ENCODE measurements at places on chromosomes 2 and 18. TPM values are rescaled to one million over a fixed set of nuclear protein-coding genes. Genes with fewer than 3 reads are reported as not detected.

DNA sequence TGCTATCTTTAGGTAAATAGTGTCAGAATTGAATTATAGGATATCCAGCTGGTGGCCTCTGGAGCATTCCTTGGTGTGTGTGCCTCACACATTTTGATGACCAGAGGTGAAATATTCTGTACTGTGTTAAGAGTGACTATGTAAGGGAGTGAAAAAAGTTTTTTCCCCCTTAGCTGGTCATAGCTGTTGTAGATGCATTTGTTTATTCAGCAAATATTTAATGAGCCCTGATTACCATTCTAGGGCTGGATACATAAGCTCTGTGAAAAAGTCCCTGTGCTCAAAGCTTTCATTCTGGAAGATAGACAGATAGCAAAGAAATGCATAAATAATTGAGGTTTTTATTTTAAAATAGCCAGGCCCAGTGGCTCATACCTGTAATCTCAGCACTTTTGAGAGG is 10.9 kb downstream of the TTLL4 start:
- H3K27ac ChIP-seq: no peak overlapping the region
- H3K36me3 ChIP-seq: peaks cover 1% of the 10 kb centered on the region
- no peak for DNase-seq
- no peaks in the 10 kb centered on the region for H3K4me1 ChIP-seq
- H3K4me3 ChIP-seq: no peak overlapping the region

CHST9 gene
- 0.68 TPM for total RNA-seq

GRCh38 chr2:129101186-129101585 is 782.5 kb upstream of the HS6ST1 start:
- no peaks in the 10 kb centered on the region for H3K27me3 ChIP-seq
- H3K36me3 ChIP-seq: no peaks in the 10 kb centered on the region
- H3K4me1 ChIP-seq: no peaks in the 10 kb centered on the region
- DNase-seq: no peak
- H3K27ac ChIP-seq: no peak overlapping the region
- no peak overlapping the region for H3K4me3 ChIP-seq

DNA sequence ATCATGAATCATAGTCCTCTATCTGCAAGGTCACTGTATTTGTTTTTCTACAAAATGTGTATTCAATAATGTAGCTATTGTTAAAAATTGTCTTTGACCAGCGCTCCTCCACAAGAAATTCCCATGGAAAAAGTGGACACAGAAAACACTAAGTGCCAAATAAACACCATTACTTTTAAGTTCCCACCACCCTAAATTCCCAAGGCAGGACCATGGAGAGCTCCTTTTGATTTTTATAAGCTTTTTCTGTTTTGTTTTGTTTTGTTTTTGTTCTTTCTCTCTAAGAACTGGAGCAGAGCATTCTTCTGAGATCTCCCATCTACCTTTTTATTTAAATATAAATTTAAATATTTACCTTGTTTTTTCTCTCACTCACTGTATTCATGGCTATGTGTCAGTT is 44.5 kb downstream of the LRATD1 start:
- H3K27me3 ChIP-seq: no peaks in the 10 kb centered on the region
- peaks cover 10% of the 10 kb centered on the region for H3K4me1 ChIP-seq
- H3K27ac ChIP-seq: no peak overlapping the region
- no peaks in the 10 kb centered on the region for H3K36me3 ChIP-seq
- DNase-seq: no peak

- no peaks in the 10 kb centered on the region for H3K36me3 ChIP-seq
- H3K27me3 ChIP-seq: no peaks in the 10 kb centered on the region
- no peak for DNase-seq
- H3K4me1 ChIP-seq: no peaks in the 10 kb centered on the region
Observed at GRCh38 chr2:100453853-100454252, 16.4 kb upstream of the NMS start.

GRCh38 chr2:134581877-134582546 is 136.8 kb downstream of the TMEM163 start:
- no peak overlapping the region for H3K27ac ChIP-seq
- no peaks in the 10 kb centered on the region for H3K27me3 ChIP-seq
- H3K4me1 ChIP-seq: no peaks in the 10 kb centered on the region
- no peak for DNase-seq
- H3K36me3 ChIP-seq: no peaks in the 10 kb centered on the region

ARHGAP25 gene
- total RNA-seq: 7.4 TPM

DNA sequence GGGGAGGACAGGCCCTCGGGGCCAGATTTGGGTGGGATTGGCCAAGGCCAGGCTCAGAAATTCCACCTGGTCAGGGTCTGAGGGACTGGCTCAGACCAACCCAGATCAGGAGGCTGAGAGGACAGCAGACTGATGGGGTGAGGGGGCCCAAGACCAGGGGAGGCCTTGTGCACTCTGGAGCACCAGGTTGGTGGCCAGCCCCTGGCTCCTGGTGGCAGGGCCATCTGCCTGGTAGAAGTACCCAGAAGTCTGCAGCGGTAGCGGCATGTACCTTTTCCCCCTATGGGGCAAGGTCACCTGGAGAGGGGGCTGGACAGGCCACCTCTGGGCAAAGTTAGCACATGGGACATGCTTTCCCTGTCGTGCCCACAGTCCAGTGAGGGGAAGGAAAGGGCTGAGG is 21.2 kb upstream of the ODC1 start:
- no peaks in the 10 kb centered on the region for H3K27me3 ChIP-seq
- no peak for DNase-seq
- no peaks in the 10 kb centered on the region for H3K36me3 ChIP-seq
- no peak overlapping the region for H3K27ac ChIP-seq
- no peak overlapping the region for H3K4me3 ChIP-seq

SULT1C2 gene
- total RNA-seq: not detected

- peak overlapping the region; percentile 76 for H3K27ac ChIP-seq
- H3K27me3 ChIP-seq: no peaks in the 10 kb centered on the region
- no peak overlapping the region for H3K4me3 ChIP-seq
- DNase-seq: no peak
Observed at GRCh38 chr2:236576953-236577352, 7.3 kb downstream of the ACKR3 start.

DNA sequence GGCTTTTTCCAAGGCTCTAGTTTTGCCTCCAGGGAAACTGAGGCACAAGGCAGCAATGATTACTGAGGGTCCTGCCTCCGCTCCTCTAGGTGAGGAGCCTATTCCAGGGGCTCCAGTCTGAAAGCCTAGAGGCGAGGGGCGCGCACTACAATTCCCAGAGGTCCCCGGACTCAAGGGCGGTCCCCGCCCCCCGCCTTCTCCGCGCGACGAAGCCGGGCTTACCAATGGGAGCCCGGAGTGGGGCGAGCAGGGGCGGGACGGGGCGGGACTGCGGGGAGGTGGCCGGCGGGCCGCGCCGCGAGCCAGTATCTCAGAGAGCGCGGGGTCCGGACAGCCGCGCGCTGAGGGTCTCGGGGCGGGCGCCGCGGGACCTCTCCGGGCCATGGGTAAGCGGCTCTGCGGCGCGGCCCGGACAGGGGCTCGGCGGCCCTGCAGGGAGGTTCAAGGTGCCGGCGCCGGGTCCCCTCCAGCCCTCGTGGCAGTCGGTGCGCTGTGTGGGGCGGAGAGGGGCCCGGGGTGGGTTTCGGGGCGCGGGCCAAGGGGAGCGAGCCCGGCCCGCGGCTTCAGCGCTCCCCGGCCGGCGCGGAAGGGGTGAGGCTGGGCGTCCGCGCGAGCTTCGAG is at the start of gene ARID5A:
TSS of gene ARID5A (plus strand) at position 308 of the 621 bp plus-strand sequence. CDS start at position 383, 75 bp downstream.
- H3K27ac ChIP-seq: peak within 1 kb of the TSS; percentile 98
- DNase-seq: peak; percentile 83
- H3K27me3 ChIP-seq: peaks cover 70% of the 10 kb centered on the region
- peak within 1 kb of the TSS; percentile 96 for H3K4me3 ChIP-seq

DNA sequence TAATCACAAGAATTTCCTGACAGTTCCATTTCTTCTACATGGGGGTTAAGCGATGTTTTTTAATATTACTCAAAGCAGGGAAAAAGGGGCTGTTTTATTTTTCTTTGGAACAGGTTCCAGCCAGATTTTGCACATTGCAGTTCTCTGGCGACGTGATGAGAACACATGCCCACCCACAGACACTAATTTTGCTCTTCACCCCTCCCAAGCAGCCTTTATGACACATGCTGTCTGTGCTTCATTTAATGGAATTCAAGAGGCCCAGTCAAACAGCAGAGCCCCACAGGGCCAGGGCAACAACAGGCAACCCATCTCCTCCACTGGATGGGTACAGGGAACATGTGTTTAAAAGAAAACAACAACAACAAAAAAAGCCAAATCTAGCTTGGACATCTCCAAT is 70.8 kb downstream of the SPRED2 start:
- H3K27me3 ChIP-seq: no peaks in the 10 kb centered on the region
- peaks cover 48% of the 10 kb centered on the region for H3K4me1 ChIP-seq
- no peak for DNase-seq
- H3K27ac ChIP-seq: no peak overlapping the region

DNA sequence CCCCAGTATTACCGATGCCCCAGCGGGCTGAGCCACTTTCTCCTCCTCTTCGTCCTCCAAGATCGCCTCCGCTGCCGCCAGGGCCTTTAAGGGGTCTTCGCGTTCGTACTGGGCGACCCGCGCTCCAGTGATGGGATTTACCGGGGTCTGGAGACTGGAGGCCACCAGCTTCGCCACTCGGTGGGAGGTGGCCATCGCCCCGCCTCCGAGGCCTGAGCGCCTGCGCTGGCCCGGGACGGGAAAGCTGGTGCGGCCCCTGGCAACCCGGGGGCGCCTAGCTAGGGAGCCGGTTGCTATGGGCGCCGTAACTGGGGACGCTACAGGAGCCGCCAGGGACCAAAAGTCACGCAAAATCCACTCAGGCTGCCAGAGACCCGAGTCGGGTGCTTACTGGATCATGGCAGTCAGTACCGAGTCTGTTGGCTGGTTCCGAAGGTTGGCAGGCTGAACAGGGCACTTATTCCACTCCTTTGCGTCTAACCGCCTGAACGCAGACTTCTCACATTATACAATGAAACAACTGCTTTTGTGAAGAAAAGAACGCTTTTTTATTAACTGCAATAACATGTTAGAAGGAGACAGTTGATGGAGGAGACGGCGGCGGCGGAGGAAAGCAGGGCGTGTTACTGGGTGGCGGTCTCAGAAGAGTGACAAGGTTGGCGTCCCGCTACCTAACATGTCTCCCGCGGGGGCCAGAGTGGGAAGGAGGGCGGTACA is at the start of gene FAM161A:
TSS of gene FAM161A (minus strand) at position 214 of the 717 bp plus-strand sequence. CDS start at position 195, 19 bp downstream.
- peak within 1 kb of the TSS; percentile 72 for H3K4me3 ChIP-seq
- H3K4me1 ChIP-seq: peaks cover 21% of the 10 kb centered on the region
- H3K27me3 ChIP-seq: no peaks in the 10 kb centered on the region

GRCh38 chr2:100235581-100235980 is 86.7 kb downstream of the LONRF2 start:
- H3K36me3 ChIP-seq: no peaks in the 10 kb centered on the region
- DNase-seq: no peak
- no peak overlapping the region for H3K27ac ChIP-seq
- no peaks in the 10 kb centered on the region for H3K4me1 ChIP-seq
- H3K4me3 ChIP-seq: no peak overlapping the region

DNA sequence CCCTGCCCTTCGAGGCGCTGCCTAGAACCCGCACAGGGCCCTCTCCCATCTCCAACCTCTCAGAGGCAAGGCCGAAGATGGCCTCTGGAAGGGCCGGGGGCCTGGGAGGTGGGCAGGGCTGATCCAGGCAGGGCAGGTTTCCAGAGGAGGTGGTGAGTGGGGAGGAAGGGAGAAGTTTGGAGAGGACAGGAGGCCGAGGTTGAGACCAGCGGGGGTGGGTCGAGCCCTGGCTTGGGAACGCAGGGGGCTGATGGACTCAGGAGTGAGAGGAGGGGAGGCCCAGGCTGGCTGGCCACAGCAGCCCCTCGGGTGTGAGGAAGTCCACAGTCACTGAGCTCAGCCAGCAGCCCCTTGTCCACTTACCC is 10.5 kb downstream of the CAPN10 start:
- H3K4me1 ChIP-seq: peaks cover 6% of the 10 kb centered on the region
- no peaks in the 10 kb centered on the region for H3K27me3 ChIP-seq
- no peak for DNase-seq
- no peak overlapping the region for H3K27ac ChIP-seq
- no peak overlapping the region for H3K4me3 ChIP-seq

- H3K4me1 ChIP-seq: peaks cover 7% of the 10 kb centered on the region
- H3K27ac ChIP-seq: no peak overlapping the region
- no peak overlapping the region for H3K4me3 ChIP-seq
- no peaks in the 10 kb centered on the region for H3K27me3 ChIP-seq
Observed at GRCh38 chr2:202133200-202133908, 60.3 kb downstream of the KIAA2012 start.

RNU2-63P gene
- not detected for total RNA-seq

GKN1 gene
- 2.5 TPM for total RNA-seq

GRCh38 chr2:205750797-205751196 is 68.5 kb downstream of the NRP2 start:
- H3K4me1 ChIP-seq: peaks cover 96% of the 10 kb centered on the region
- H3K27me3 ChIP-seq: no peaks in the 10 kb centered on the region
- peaks cover 28% of the 10 kb centered on the region for H3K36me3 ChIP-seq

AFF3 gene
- total RNA-seq: 1.2 TPM

DNA sequence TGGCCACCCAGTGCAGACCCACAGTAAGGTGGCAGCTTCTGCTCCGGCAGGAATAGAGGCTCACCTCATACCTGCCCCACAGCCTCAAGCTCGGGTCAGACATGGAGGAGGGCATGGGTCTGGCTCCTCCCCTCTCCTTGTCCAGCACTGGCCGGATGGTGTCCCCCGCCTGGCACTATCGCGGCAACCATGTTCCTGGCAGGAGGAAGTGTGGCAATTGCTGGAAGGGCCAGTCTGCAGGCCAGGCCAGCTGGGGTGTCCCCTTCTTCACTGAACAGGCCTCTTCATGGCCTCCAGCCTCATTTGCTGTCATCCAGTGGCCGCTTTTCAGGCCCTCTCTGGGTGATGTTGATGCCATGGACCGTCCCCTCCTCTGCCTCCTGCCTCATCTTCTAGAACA is 41.4 kb upstream of the SMAD7 start:
- no peaks in the 10 kb centered on the region for H3K36me3 ChIP-seq
- DNase-seq: no peak
- no peak overlapping the region for H3K4me3 ChIP-seq

DNA sequence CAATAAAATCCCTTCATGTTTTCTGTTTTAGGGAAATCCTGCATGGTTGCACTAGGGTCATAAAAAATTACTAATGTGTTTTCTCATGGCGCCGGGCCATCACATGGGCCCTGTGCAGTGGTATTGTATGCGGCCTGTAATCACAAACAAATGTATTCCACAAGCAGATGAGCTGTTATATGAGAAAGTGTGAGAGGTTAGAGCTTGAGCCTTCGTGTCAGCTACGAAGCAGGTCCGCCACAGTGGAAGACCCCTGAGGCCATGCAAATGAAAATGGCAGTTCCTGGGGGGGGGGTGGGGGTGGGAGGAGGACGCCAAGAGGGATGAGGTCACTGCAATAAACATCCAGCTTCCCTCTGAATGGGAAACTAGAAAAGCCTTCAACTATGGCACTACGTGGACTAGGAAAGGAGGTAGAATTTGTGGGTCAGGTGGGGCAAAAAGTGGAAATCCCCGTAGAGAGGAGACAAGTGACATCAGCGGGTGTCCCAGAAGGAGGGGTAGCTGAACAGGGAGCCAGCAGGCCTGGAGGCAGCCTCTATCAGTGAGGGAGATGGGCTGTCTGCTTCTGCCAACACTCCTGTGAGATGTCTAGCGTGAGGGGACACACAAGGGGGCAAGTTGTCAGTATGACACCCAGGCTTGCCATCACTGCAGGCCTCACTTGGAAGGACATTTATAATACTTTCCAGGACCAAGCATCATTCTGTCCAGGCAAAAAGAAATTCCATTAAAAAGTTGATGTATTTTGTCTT is 130.3 kb upstream of the CTAGE1 start:
- H3K4me3 ChIP-seq: no peak overlapping the region
- no peaks in the 10 kb centered on the region for H3K36me3 ChIP-seq
- peaks cover 5% of the 10 kb centered on the region for H3K4me1 ChIP-seq
- DNase-seq: no peak

AQP12A gene
- not detected for total RNA-seq

Measured in esophagus squamous epithelium (tissue), 5 donors.